ENCODE measurements at places on chromosomes 1 and 21. TPM values are rescaled to one million over a fixed set of nuclear protein-coding genes. Genes with fewer than 3 reads are reported as not detected.

DNA sequence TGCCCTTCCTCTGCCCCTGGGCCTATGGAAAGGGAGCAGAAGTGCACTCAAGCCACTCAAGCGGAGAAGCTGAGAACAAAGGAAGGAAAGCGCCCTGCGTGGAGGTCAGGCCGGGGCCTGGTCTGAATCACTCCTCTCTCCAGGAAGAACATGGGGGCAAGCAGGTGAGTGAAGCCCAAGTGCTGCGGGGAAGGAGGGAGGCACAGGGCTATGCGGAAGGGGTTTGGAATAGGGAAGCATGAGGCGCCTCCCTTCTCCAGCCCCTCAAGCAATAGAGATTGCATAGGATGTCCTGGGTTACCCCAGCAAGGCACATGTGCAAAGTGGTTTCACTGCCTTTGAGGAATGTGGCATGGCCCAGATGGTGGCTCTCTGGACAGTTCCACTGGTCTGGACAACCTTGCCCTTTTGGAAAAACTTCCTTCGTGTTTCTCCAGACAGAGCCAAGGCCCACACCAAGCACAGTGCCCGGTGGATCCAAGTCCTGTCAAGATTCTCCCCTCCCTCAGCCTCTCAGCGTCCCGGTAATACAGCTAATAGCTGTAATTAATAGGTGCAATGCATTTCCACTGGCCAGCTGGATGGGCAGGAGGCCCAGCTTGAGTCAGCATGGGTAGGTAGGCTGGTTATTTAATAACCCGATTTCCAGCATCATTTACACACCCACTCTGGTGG lies 13.7 kb downstream of the BLACAT1 start:
- no peak for DNase-seq

DNA sequence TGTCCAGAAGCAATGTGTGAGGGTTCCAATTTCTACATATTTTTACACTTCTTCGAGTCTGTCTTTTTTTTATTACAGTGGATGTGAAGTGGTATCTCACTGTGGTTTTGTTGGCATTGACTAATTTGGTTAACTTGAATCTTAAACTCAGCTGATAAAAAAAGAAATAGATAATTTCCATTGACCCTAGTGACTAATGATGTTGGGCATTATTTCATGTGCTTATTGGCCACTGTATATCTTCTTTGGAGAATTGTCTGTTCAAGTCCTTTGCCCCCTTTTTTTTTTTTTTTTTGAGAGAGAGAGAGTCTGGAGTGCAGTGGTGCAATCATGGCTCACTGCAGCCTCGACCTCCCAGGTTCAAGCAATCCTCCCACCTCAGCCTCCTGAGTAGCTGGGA lies 33.3 kb upstream of the NBPF3 start:
- no peak for DNase-seq

GRCh38 chr1:226686440-226687425 lies 52.3 kb downstream of the ITPKB start:
- DNase-seq, result no peak

DNA sequence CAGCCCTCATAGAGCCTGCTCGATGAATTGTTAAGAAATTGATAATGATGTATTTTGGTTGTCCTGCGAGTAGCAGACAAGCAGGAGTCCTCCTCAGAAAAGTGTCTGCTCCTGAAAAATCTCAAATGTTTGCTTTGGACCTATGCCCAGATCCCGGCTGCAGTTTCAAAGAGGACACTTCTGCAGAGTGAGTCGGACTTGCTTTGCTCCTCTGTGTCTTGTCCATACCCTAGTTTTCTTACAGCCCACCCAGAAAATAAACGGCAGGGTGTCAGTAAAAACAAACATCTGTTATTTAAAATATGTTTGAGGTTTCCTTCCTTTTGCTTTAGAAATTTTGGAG lies 2.8 kb downstream of the S100A10 start:
- peak; percentile 67 for DNase-seq

Gene HCRTR1
- total RNA-seq, result not detected

DNA sequence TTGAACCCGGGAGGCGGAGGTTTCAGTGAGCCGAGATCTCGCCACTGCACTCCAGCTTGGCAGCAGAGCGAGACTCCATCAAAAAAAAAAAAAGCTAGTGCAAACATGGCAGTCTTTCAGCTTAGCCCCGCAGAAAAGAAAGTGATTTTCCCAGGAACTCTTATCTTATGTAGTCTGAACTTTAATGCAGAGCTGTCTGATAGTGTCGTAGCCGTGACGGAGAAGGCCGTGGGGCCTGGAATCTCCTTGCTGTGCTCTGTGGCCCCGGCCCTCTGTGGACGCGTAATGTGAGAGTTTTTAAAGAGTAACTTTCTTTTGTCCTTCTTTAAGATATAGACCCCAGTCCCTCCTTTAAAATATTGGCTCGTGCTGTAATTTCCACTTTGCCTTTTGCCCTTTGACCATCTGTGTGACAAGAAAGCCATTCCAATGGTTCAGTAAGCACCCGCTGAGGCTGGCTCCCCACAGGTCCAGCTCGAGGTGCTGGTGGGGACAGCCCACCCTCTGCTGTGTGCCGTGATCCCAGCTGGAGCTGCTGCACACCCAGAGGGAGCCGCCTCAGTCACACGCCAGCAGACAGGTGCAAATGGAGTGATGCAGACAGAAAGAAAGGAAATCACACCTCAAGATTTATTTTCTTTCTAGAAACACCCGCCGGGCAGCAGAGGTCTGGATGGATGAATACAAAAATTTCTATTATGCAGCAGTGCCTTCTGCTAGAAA lies 164.0 kb downstream of the PGBD5 start:
- no peak for DNase-seq

Gene LINGO4
- total RNA-seq, result under 0.01 TPM

Measured in bronchial epithelial cell (primary cell).